ENCODE measurements at places on chromosomes 6 and 20.
A peak's percentile ranks its signal among the peaks of the same experiment; 100 is the strongest.

- no peak for DNase-seq
Observed at GRCh38 chr20:51467956-51468626, 74.4 kb downstream of the NFATC2 start.

DNA sequence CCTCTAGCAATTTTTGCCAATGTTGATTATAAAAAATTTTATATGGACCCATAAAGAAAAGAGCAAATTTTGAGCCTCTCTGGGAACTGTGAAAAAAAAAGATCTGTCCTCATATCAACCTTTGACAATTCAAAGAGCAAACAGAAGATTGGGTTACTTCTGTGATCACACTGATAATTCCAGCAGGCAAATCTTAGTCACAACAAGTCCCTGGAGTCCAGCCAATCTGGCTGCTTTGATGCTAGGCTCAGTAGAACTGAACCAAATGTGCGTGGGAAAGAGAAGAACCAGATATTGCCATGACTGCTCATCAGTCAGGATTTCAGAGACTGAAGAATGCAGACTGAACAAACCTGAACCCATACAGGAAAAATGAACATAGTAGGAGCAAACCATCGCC, 438.4 kb upstream of the FLRT3 start:
- no peak for DNase-seq

- no peak for DNase-seq
Observed at GRCh38 chr20:8652396-8652795, 416.5 kb upstream of the PLCB4 start.

GRCh38 chr6:122286512-122286911, 112.9 kb upstream of the HSF2 start:
- DNase-seq, result no peak

- DNase-seq, result no peak
Observed at GRCh38 chr6:20881365-20881764, 347.1 kb downstream of the CDKAL1 start.

- DNase-seq, result no peak
Observed at GRCh38 chr6:135062735-135063134, 8.1 kb upstream of the HBS1L start.

DNA sequence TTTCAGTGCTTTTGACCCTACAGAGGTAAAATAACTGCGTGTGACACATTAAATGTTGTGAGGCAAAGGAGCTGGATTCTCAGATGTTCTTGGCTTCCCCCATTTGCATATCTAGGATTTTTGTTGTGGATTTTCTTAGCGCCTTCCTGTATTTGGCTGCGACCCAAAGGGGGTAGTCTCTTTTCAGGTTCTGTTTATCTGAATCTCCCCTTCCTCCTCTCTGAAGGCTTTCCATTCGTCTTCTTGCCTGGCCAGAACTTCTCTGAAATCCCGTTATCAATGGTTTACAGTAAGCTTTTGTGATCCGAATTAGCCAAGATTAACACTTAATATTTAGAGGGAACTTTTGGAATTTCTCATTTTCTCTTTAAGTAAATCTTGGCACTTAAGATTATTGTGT, 60.8 kb downstream of the ADGRB3 start:
- no peak for DNase-seq

DNA sequence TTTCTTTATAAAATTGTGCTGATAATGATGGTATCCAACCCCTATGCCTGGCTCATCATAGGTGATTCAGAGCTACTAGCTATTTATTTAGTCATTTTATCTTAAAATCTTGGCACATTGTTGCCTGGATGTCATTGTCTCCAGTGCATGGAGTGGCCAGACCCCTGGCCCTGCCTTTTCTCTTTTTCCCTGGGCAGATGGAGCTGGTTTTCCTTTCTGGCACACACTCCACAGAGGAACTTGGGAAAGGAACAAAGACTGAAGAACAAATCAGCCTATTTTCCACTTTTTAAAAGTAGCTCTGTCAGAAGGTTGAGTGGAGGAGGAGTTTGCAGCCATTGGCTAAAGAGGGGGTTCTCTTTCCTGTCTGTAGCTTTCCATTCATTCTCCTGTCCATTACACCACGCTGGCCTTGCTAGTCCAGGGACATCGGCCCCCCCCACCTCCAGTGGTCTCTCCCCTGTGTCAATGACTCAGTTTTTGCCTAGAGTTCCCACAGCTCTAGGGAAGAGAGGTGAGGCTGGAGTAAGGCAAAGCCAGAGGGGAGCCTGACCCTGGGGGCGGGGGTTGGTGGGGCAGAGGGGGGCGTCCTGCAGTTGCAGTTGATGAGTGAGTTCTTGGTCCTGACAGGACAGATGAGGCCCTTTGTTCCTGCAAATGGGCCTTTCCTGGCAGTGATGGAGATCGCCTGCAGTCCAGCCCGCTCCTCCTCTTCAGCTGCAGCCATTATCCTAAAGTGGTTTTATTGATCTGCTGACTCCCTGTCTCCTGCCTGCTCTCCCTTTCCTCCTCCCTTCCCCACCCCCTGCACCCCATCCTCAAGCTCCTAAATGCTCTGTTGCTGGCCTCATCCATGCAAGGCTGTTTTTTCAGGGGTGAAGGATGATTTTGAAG, 774.5 kb downstream of the DHX35 start:
- DNase-seq, result no peak

GRCh38 chr6:150361876-150362275, 6.9 kb upstream of the IYD start:
- no peak for DNase-seq

- DNase-seq, result no peak
Observed at GRCh38 chr20:24771542-24772061, 177.5 kb upstream of the CST7 start.

DNA sequence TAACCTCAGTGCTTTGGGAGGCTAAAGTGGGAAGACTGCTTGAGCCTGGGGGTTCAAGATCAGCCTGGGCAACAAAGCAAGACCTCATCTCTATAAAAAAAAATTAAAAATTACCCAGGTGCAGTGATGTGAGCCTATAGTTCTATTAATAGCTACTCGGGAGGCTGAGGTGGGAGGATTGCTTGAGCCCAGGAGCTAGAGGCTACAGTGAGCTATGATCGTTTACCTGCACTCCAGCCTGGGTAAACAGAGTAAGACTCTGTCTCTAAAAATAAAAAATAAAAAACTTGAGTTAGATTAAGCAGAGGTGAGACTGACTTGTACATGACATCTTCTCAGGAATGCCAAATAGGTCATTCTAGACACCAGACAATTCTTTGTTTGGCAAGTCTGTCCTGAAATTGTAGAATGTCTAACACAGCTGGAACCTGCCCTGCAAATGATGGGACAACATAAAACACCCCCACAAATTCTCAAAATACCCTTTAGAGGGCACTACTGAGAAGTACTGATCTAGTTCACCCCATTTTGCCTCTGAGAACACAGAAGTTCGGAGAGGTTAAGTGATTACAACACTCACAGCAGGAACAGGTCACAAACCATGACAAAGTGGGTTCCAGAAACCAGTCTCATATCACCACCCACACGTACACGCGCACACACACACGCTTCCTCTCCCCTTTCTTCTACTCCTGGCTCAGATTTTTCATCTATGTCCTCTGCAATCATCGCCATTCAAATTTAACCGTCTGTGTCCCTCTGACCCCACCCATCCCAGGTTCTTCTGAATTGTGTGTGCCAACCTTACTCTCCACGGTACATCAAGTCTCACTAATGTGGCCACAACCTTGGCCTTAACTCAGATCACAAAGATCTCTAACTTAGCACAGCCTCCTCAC, 38.3 kb downstream of the ARHGAP18 start:
- DNase-seq, result peak; percentile 11

GRCh38 chr6:27986928-27987725, 30.1 kb downstream of the OR2B6 start:
- no peak for DNase-seq

GRCh38 chr20:18987781-18988360, 174.3 kb downstream of the SCP2D1 start:
- DNase-seq, result no peak

DNA sequence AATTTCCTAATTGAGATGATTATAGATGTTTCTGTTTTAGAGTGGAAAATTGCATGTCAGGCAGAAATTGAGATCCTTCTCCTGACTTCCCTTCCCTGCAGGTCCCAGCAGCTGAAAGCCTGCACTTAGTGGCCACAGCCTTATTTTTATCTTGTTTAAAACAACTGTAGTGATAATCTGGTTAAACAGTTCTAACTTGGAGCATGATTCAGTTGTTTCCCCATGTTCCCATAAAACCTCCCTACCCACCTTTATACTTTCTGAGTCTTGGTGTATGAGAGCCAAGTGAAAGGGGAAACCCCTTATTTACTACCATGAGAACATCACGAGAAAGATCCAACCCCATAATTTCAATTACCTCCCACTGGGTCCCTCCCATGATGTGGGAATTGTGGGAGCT, 195.2 kb downstream of the SLC16A10 start:
- DNase-seq, result no peak

- DNase-seq, result no peak
Observed at GRCh38 chr6:90197854-90198496, 98.7 kb downstream of the BACH2 start.

DNA sequence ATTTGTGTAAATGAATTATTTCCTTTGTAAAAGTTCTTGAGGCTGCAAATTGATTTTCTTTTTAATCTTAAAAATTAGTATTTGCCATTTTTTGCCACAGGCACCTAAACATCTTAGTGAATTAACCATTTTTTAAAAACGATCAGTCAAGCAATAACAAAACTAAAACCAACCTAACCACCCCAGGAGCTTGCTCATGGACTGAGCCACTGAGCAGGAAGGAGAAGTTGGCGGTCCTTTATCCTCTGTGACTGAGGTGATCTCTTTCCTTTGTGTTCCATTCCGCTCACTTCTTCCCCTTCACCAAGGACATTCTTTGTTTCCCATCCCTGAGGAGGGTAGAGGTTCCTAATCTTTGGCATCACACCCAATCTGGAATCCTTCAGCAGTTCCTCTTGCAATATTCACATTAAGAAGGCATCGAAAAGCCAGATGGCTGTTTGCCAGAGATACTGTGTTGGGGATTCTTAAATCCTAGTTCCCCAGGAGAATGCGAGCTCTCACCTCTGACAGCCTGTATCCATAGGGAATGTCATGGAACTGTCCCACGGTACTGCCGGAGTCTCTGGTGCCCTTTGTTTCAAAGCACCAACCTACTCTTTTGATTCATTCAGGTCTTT, 30.5 kb downstream of the RPRD1B start:
- no peak for DNase-seq

GRCh38 chr20:39222101-39222500, 260.0 kb downstream of the DHX35 start:
- no peak for DNase-seq

GRCh38 chr6:124040655-124041054, 237.0 kb downstream of the NKAIN2 start:
- no peak for DNase-seq

GRCh38 chr20:48673507-48673906, 154.3 kb downstream of the PREX1 start:
- no peak for DNase-seq
